Fibroblast of the aortic adventitia (primary cell): ENCODE measurements at places on chromosomes 7 and 10.

DNA sequence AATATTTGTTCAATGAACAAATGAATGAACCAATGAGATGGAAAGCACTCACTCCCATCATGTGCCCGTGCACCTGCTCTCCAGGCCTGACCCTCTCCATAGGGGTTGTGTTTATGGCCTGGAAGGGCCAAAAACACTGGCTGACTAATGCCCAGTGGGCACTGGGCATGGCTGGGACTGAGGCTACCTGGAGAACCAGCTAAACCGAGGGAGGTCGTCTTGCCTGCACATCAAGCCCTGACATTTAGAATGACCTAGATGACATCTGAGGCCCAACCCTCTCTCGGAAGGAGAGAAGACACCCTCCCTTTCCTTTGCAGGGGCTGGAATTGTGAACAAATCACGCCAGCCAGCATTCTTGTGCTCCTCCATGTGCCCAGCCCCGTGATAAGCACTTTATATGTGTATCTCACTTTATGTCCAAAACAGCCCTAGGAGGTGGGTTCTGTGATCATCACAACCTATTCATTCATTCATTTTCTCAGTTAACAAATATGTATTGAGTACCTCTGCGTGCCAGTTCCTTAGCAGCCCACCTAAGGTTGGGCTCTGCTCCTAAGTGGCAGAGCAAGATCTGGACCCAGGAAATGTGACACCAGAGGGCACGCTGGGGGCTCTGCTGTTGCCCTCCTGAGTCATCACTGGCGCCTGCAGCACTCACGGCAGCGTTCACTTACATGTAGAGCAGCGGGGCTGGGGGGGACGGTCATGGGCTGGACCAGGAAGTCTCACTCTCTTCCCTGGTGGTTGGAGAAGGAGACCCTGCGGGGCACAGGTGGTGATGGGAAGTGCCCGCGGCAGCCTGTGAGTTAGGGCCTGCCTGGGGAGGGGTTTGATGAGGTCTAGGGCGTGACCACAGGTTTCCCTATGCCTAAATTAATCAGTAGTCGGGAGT, 52.0 kb downstream of the TSPAN15 start:
- no peak for DNase-seq

GRCh38 chr10:3755440-3756359, 29.3 kb downstream of the KLF6 start:
- peak; percentile 86 for DNase-seq

DNA sequence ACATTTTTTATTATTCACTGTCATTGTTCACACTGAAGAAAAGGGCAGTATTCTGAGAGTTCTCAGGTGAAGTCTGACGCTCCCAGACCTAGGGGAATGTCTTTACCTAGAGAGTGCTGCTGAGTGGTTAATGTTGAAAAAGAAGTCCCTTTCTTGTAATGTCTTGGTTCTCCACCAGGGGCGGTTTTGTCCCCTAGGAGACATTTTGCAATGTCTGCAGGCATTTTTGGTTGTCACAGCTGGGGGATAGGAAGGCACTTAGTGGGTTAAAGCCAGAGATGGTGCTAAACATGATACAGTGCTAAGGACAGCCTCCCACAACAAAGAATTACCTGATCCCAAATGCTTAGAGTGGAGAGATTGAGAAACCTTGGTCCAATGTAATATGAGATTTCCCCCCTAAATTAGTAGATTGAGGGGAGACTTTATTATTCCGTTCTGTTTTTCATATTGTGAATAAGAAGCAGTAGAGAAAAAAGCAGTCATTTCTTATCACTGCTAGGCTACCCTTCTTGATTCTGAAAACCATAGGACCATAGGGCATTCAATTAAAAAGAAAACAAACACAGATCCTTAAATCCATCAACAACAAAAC, 13.1 kb downstream of the UMAD1 start:
- no peak for DNase-seq

GRCh38 chr7:75968012-75968411, 26.4 kb downstream of the TMEM120A start:
- DNase-seq: no peak

- peak; percentile 33 for DNase-seq
These were observed 286.9 kb upstream of the DKK1 start for GRCh38 chr10:52027055-52027705.

DNA sequence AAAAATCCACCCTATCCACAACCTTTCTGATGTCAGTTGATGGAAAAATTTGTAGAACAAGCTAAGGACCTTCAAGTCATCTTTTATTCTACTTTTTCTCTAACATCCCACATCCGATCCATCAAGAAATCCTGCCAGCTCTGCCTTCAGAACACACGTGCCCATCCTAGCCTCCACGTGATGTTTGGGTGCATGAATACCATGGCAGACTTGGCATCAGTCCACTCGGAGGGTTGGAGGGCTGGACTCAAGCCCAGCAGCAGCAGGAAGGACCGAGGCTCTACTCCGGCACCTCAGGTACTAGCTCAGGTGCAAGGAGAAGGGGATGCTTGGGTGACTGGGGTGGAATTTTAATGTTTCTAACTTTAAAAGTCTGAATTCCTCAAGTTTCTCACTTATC, 428.6 kb downstream of the DPP6 start:
- DNase-seq: no peak

- no peak for DNase-seq
These were observed 28.2 kb downstream of the COL26A1 start for GRCh38 chr7:101390901-101391301.

- DNase-seq: no peak
These were observed 34.0 kb downstream of the ANLN start for GRCh38 chr7:36423633-36424032.

DNA sequence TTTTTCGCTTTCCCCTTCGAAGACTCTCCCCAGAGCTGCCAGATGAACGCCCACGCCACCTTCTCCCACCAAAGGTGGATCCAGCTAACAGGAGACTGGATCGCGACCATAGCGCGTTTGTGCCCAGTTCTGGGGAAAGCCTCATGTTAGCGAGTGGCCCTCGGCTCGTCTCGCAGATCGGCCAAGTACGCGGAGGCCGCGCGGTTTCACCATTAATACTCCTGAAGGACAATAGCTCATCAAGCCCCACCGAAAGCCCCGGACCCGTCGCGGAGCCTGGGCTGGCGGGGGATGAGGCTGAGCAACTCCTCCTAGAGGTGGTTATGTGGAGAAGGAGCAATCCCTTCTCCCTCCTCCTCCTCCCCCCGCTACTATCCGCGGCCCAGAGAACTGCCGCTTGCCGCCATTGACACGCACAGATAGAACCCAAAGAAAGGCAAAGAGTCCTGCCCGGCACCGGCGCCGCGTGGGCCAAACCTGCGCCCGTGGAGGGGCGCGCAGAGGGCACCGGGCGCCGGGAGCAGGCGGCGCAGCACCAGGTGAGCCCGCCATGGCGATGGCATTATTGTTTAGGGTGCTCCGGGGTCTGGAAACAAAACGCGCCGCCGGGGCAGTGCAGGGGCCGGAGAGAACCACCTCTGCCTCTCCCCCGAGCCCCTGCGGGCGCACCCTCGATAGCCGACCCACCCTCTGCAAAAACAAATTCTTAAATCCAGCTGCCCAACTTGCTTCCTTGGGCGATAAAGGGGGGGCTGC, at the start of gene MACROH2A2:
MACROH2A2 (plus strand) TSS at position 385 of the 756 bp plus-strand sequence. CDS start 22,813 bp downstream, outside the sequence.
- peak; percentile 60 for DNase-seq

DNA sequence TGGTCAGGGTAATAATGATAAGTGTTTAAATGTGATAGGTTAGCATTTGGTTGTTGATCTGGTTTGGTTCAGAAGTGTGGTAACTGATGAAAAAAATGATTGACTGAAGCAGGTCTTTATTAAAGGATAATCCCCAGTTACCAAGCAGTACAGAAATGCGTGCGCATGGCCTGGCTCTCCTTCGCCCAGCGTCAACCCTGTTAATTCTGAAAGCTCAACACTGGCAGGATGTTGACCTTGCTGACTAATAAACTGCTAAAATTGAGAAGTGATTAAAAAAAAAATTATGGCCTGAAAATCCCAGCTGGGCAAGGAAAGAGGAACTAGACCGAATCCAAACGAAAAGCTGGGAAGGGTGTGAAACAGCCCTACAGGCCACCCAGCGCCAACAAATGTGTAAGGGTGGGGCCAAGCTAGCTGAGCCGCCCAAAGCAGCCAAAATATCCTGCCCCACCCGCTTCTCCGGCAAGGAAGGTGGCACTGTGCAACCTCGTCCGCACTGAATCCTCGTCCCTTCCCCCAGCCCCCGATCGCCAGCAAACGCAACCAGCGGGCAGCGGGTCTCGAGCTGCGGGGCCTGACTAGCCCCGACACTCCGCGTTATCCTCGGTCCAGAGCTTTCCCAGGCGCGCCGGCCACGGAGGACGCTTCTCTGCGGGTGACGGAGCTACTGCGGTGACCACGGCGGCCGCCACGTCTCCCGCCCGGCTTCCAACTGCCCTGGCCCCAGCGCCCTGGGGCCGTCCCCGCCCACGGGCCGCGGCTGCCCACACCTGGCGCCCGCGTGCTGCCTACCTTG, 561 bp downstream of the SHTN1 start:
- DNase-seq: peak; percentile 19
